Naive thymus-derived CD4-positive, alpha-beta T cell (primary cell): ENCODE measurements at places on chromosomes 5 and 9. TPM values are rescaled to one million over a fixed set of nuclear protein-coding genes. Genes with fewer than 3 reads are reported as not detected.

DNA sequence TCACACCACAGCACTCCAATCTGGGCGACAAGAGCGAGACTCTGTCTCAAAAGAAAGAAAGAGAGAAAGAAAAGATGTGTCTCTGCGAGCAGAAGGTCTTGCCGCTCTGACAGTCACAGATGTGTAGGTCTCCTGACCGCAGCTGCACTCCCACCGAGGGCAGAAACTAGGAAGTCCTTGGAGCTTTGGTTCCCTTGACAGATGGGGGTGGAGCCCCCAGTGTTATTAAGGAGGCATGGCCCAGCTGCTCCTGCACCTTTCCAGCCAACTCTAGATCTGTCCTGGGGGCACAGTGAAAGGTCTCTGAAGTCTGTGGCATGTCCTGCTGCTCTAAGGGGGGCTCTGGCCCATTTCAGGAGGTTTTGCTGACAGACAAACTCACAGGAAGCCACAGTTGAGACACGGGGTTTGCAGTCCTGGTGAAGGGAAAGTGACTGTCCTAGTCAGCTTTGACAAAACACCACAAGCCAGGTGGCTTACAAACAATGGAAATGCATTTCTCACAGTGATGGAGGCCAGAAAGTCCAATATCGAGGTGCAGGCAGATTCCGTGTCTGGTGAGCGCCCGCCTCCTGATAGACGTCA lies 9.0 kb upstream of the DIPK1B start:
- DNase-seq, result no peak
- H3K4me1 ChIP-seq, result peaks cover 17% of the 10 kb centered on the region
- no peaks in the 10 kb centered on the region for H3K36me3 ChIP-seq
- H3K27ac ChIP-seq, result no peak overlapping the region
- no peaks in the 10 kb centered on the region for H3K27me3 ChIP-seq

- DNase-seq, result no peak
- H3K4me3 ChIP-seq, result no peak overlapping the region
- H3K36me3 ChIP-seq, result no peaks in the 10 kb centered on the region
Observed at GRCh38 chr5:170419643-170420042, 30.5 kb upstream of the KCNMB1 start.

- no peak overlapping the region for H3K27ac ChIP-seq
- H3K36me3 ChIP-seq, result no peaks in the 10 kb centered on the region
- H3K4me1 ChIP-seq, result no peaks in the 10 kb centered on the region
- H3K4me3 ChIP-seq, result no peak overlapping the region
- no peaks in the 10 kb centered on the region for H3K27me3 ChIP-seq
- no peak for DNase-seq
Observed at GRCh38 chr5:42824347-42824976, 12.8 kb upstream of the SELENOP start.

DNA sequence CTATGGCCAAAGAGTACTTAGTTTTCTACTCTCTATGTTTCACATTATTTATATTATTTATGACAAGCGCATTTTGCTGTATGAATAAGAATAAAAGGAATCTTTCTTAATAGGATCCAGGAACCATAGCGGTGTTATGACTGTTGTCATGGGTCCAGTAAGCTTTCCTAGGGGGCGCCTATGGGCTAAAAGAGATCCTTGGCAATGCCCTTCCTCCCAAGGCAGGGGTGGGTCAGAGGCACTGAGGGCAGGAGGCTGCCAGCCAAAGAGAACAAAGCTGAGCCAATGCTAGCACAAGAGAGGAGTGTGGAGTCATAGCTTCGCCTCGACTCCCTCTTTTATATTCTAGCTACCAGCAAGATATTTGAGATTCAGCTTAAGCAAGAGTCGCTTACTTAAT lies 98.4 kb upstream of the GNAQ start:
- no peak for DNase-seq
- no peaks in the 10 kb centered on the region for H3K36me3 ChIP-seq
- H3K4me1 ChIP-seq, result peaks cover 6% of the 10 kb centered on the region
- no peak overlapping the region for H3K27ac ChIP-seq

DNA sequence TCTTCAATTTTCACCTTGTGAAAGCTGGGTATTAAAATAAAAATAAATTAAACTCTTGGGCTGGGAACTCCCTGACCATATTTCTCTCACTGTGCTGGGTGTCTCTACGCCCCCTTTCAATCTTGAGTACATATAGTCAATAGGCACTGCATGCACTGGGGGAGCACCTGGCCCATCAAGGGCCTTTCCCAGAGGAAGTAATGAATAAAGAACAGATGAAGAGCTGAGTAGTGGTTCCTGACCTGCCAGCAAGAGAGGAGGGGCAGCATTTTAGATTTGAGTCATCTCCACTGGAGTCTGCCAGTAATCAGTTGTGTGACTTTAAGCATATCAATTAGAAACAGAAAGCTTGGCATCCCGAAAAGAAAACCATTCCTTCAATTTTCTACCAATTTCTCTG lies 6.2 kb downstream of the MAPKAP1 start:
- no peak overlapping the region for H3K4me3 ChIP-seq
- H3K27ac ChIP-seq, result no peak overlapping the region
- no peaks in the 10 kb centered on the region for H3K36me3 ChIP-seq

GRCh38 chr5:29197631-29198454 lies 1995.6 kb upstream of the CDH6 start:
- no peaks in the 10 kb centered on the region for H3K4me1 ChIP-seq
- no peak overlapping the region for H3K4me3 ChIP-seq
- no peak overlapping the region for H3K27ac ChIP-seq

DNA sequence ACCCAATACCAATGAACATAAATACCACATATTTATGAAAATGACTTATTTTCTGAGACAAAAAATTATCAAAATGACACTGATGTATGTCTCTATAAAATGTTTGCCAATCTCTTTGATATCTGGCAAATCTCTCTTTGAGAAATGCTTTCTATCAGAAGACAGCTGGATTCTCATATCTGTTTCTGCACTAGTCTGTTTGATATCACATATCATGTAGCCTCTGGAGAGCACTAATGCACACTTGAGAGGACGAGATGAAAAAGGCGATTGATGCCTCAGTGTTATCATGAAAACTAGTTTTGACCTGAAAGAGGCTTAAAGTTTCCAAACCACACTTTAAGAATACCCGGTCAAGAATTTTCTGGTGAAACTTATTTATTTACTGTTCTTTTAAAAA lies 29.1 kb upstream of the ANKRD55 start:
- no peaks in the 10 kb centered on the region for H3K36me3 ChIP-seq
- no peak overlapping the region for H3K27ac ChIP-seq
- H3K4me3 ChIP-seq, result no peak overlapping the region
- no peak for DNase-seq
- H3K4me1 ChIP-seq, result no peaks in the 10 kb centered on the region

GRCh38 chr9:19988281-19988680 lies 199.4 kb upstream of the SLC24A2 start:
- H3K36me3 ChIP-seq, result no peaks in the 10 kb centered on the region
- no peak overlapping the region for H3K27ac ChIP-seq
- no peak overlapping the region for H3K4me3 ChIP-seq
- no peak for DNase-seq
- H3K27me3 ChIP-seq, result no peaks in the 10 kb centered on the region

GRCh38 chr5:6831678-6832671 lies 118.7 kb downstream of the TENT4A start:
- no peaks in the 10 kb centered on the region for H3K27me3 ChIP-seq
- no peaks in the 10 kb centered on the region for H3K36me3 ChIP-seq
- H3K4me3 ChIP-seq, result no peak overlapping the region

Gene S1PR3
- total RNA-seq, result 0.22 TPM in 1 of 2 replicates, not detected in the other

Gene ENTREP1
- not detected for total RNA-seq

Gene SMIM33
- total RNA-seq, result 0.14 TPM

Gene SHOC1
- total RNA-seq, result not detected in 2 replicates

Gene BTNL9
- total RNA-seq, result not detected

Gene OR1Q1
- not detected for total RNA-seq

Gene SOX30
- total RNA-seq, result not detected

Gene PDE6A
- not detected for total RNA-seq

Gene IFNA10
- total RNA-seq, result not detected in 2 replicates

Gene PCDHB10
- not detected for total RNA-seq

Gene CXCL14
- not detected for total RNA-seq

Gene B4GALT7
- total RNA-seq, result 37.2 TPM

Gene SPINK7
- total RNA-seq, result not detected
